Activated CD4-positive, alpha-beta T cell treated with anti-CD3 and anti-CD28 coated beads, Interleukin-10, Interleukin-2, amounts not matched to agents 100 ng/mL and 50 ng/mL, durations not matched to agents 16 hours and 8 hours (primary cell): ENCODE measurements at places on chromosomes 5 and 9.

- peak; percentile 16 for DNase-seq
Measured at GRCh38 chr5:78221964-78222451, 72.5 kb downstream of the AP3B1 start.

- no peak for DNase-seq
Measured at GRCh38 chr9:2261421-2262103, 246.4 kb downstream of the SMARCA2 start.

DNA sequence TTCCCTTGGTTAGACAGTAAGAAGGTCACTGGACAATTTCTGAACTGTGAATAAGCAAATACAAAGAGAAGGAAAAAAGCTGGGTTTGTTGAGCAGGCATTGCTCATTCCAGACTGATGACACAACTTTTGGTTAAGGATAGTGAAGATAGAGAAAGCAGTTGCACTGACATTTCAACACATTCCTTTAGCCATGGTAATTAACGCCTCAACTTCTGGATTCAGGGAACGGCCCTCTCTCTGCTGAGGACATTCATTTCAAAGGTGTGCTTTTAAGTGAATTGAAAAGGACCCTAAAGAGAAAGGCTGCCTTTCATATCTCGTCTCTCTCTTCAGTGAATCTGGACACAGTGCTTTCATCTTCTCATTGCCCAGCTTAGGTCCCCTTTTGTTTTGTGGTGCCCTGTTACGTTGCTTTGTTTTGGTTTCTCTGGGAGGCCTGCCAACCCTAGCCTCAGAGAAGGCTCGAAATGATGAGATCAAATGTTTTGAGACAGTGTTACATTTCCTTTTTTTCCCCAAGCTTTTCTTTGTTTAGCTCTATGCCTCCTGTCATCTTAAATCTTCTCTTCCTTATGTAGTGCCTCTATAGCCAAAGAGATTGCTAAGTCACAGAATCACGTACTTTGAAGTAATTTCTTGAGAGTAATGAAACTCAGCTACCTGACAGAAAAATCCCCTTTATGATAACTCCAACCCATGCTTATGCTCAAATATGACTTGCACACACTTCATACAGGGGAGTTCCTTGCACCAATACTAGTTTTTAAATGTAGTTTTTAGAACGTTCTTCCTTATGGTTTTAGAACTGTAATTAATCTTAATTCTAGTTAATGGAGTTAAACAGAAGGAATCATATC, 94.4 kb upstream of the IFNE start:
- DNase-seq: peak; percentile 50

DNA sequence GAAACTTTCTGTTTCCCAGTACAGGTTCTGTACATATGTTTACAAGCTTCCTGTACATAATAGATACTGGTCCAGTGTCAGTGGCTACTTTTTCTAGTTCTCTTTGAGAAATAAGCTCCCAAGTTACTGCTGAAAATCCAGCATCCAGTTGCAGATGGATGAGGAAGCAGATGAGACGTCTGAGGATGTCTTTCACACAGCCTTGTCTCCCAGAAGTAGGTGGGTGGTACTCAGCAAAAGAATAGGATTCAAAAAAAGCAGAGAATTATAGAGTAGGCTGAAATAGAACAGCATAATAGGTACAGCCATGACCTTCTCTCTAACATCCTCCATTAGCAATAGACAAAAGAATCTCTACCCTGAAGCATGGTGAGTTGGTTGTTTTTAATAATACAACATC, 77.7 kb downstream of the BRINP1 start:
- DNase-seq: no peak

GRCh38 chr9:85527331-85528020, 214.3 kb downstream of the AGTPBP1 start:
- no peak for DNase-seq

DNA sequence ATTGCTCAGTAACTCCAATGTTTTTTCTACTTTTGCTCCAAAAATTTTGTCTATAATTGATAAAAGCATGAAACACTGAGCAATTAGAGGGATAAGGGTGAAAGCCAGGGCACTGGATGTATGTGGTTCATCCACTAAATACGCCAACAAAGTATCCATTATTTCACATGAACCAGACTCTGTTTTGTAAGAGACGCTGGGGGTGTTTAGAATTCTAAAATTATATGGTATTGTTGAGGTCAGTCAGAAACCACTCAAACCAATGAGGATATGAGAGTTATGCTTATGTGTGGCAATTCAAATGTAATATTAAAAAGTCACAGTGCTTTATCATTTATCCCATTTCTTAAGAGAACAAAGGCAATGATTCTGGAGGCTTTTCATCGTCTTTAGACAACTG, 220.2 kb downstream of the EFNA5 start:
- no peak for DNase-seq

DNA sequence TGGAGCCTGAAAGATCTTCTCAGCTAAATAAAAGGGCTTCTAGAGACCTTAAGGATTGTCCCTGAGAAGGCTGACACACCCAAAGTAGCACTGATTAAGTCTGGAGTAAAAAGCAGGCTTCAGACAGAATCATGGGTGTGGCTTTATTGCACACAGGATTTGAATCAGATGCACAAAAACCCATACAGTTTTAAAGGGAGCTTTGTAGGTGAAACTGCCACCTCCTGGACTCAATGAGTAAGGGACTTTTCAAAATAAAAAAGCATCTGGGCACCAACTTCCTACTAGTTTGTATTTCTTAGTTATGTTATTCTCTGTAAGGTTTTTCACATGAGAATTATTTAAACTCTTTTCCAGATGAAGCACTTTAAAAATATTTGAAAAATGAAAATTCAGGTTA, 129.4 kb downstream of the EDIL3 start:
- DNase-seq: no peak

DNA sequence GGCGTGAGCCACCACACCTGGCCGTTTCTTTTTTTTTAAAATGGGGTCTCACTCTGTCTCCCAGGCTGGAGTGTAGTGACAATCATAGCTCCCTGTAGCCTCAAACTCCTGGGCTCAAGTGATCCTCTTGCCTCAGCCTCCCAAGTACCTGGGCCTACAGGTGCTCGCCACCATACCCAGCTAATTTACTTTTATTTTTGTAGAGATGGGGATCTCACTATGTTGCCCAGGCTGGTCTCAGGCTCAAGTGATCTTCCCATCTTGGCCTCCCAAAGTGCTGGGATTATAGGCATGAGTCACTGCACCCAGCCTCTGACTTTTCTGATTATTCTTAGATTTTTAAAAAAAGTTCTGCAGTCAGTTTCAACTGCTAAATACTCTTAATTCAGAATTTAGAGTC, 21.3 kb downstream of the RAI14 start:
- DNase-seq: no peak

GRCh38 chr9:117205806-117206205, 209.1 kb downstream of the ASTN2 start:
- DNase-seq: no peak

DNA sequence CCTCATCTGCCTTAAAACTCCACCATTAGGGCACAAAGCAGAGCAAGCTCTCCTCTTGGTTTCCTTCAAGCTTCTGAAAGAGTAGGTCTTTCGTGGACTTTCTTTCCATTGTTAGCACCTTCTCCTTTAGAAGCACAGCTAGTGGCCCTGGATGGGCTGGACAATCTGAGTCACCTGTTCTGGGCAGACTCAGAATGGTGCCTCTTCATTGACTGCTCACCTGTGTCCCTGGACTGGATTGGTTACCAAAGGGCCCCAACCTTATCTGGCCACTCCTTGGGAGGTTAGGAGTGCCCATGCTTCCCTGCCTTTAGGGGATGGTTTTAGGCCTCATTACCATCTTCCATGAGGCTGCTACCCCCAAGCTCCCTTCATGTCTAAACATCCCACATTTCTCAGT, 23.2 kb downstream of the TMEM174 start:
- DNase-seq: no peak

DNA sequence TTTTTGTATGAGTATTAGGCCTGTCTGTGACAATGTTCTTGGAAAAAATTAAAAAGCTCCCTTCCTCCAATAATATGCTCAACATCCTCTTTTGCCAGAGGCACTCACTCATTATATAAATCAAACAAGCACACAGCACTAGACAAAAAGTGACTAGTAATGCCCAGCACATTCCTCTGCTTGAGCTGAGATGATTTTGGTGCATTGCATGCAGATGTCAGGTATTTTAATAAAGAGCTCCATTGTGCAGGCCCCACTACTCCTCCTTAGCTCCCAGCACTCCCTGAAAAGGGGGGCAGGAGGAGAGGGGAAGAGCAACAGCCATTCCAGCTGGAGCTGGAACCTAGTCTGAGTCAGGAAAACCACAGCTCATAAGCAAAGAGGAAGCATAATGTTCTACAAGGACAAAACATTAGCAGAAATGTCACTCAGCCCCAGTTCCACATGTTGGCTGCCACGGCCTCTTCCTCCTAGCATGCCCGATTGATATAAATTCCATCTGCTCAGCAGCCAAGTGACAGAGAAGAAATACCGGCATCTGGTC, 348.5 kb downstream of the BNC2 start:
- DNase-seq: no peak

- peak; percentile 64 for DNase-seq
Measured at GRCh38 chr9:113523421-113524141, 60.1 kb downstream of the RGS3 start.

DNA sequence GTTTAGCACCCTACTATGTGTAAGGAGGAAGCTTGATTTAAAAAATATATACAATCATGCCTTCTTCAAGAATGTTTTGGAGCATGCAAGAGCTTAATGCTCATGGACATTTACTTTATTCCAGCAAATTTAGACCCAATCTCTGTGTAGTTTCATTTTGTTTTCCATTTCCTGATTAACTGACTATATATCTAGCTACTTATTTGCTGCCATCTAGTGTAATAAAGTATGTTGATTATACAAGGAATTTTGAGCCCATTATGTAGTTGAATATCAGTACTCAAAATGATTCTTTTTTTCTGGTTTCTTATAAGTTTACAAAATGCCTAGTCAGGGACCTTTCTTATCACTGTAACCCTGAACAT, 100.0 kb upstream of the CCDC152 start:
- DNase-seq: no peak

- DNase-seq: no peak
Measured at GRCh38 chr9:118419676-118420075, 715.5 kb downstream of the TLR4 start.

GRCh38 chr5:73442996-73443627, 5.5 kb downstream of the FOXD1 start:
- DNase-seq: no peak

DNA sequence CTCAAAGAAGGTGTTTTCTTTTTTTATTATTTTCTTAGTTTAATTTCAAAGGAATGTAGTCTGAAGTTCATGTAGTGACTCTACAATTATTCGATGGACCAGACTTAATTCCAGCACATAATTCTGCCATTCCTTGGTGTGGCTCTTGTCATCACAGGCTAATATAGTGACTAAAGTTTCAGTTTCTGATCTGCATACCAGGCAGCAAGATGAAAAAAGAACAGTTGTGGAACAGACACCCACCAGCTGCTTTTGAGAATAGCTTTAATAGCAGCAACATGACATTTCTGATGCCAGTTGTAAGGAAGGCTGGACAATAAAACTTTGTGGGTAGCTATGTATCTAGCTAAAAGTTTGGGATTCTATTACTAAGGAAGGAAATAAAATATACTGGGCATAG, 676.3 kb upstream of the GRAMD2B start:
- DNase-seq: no peak

- peak; percentile 46 for DNase-seq
Measured at GRCh38 chr5:109921735-109922380, 232.1 kb downstream of the MAN2A1 start.

GRCh38 chr5:82802954-82803353, 274.2 kb downstream of the TMEM167A start:
- no peak for DNase-seq

DNA sequence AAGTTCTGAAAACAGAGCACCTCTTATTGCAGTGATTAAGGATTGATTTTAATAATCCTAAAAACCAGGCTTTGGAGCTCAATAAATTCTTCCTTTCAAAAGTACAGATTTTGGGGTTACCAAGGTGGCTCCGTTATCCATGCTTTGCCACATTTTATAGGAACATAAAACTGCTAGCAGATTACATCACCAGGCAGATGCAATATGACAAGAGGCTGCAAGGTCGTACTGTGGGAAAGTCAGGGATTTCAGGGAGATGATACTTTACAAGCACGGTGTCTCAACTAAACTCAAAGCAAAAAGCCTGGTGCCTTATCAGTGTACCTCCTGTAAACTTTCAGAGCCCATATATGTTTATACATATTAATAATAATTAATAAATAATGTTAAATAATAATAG, 28.6 kb downstream of the ADAMTSL1 start:
- no peak for DNase-seq

DNA sequence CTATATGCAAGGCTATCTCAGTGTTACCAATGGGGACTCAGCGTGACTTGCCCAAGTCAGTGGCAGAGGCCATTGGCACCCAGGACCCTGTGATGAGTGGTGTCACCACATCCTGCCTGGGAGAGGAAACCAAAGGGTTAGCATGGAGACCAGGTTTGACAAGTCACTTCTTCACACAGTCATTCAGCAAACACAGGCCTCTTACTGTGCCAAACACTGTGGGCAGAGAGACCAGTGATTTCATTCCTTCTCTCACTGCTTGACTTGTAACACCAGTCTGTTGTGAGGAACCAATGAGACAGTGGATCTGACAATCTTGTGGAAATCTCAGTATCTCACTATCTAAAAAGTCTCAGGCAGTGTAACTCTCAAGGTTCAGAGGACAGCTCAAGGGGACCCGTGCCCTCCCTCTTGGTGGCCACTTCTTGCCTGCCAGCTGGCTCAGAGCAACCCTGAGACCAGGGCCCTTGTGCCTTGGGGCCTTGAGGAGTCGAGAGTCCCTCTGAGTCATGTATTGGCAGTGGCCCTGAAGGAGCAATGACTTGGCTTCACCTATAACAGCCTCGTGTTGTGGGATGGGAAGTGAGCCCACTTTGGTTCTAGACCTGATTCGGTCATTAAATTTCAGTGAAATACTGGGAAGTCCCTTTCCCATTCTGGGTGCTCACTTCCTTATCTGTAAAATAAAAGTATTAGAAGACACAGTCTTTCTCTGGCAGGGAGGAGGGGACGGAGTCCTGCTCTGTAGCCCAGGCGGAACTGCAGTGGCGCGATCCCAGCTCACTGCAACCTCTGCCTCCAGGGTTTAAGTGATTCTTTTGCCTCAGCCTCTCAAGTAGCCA, 1.6 kb downstream of the FABP6 start:
- DNase-seq: peak; percentile 36

- DNase-seq: peak; percentile 87
Measured at GRCh38 chr9:130107234-130107861, 53.6 kb downstream of the GPR107 start.

DNA sequence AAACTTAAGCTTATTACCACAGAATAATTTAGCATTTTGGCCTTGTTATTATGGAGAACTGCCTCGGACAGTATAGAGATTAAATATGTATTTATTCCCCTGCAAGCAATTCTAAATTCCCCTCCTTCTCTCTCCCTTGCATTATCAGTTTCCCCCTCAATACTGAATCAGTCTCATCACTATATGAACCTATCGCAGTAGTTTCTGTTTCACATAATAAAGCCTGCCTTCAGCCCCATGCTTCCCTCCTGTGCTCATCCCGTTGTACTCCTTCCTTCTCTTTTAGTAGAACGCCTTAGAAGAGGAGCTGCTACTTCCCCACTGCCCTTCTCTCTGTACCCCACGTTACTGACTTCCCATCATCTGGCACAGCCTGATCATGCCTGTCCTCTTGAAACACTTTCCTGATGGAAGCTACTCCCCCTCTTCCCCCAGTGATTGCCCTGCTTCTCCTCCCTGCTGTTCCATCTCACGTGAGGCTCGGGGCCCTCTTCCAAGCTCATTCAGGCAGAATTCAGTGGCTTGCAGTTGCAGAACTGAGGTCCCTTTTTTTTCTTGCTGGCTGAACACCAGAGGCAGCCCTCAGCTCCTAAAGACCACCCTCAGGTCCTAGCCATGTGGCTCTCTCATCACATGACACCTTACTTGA, 93.4 kb downstream of the PPIC start:
- DNase-seq: no peak
